ENCODE measurements at places on chromosomes 5 and 9.
A peak's percentile ranks its signal among the peaks of the same experiment; 100 is the strongest.

GRCh38 chr5:142847898-142848790, 78.0 kb downstream of the ARHGAP26 start:
- no peak for DNase-seq

- DNase-seq, result no peak
Measured at GRCh38 chr5:127089191-127089590, 15.9 kb upstream of the C5orf63 start.

DNA sequence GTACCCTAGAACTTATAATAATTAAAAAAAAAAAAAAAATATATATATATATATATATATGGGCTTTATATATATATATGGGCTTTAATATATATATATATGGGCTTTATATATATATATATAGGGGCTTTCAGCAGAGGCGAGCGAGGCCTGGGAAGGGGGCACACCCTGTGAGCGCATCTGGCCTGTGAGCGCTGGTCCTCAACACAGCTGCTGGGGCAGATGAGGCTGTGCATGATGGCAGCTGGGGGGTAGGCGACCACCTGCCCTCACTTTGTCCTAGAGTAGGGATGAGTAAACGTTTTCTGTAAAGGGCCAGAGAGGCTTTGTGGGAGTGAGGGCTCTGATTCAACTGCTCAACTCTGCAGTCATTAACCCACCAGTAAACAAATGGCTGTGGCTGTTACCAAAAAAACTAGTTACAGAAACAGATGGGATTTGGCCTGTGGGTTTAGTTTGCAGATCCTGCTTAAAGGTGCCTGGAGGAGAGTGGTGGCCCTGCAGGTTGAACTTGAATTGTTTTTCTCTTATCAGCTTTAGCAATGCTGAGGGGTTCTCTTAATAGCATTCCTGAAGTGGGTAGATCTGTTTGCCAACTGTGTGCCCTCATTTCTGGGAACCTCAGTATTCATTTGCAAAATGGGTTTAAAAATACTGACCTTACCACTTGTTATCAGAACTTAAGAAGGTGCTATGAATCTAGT, 88.1 kb upstream of the EPB41L4B start:
- no peak for DNase-seq

GRCh38 chr9:94866770-94867169, 140.3 kb downstream of the AOPEP start:
- DNase-seq, result no peak

DNA sequence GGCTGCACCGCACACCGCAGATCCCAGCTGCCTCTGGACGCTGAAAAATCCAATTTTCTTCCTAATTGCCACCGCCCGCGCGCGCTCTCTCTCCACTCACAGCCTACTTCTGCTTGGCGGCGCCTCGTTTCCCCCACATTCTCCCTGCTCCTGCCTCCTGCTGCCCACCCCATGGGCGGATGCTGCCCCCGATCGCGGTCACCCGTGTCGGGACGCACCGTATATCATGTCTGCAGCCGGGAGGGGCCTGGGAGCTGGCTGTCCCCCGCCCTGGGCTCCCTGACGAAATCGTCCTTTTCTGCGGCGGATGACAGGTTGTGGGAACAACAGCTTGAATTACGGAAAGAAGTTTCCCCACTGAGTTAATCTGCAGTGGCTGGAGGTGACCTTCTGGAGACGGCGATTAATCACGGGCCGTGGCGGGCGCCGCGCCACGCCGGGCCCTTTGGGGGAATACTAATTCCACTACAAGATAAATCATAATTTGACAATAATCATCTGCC, 36.3 kb upstream of the PSD2 start:
- DNase-seq, result no peak

GRCh38 chr9:70177121-70177520, 81.7 kb upstream of the SMC5 start:
- no peak for DNase-seq

GRCh38 chr5:41869724-41870626, at the start of gene OXCT1:
TSS of gene OXCT1 (minus strand) at chr5:41870425. CDS start at chr5:41870358, 67 bp downstream.
- peak; percentile 92 for DNase-seq

DNA sequence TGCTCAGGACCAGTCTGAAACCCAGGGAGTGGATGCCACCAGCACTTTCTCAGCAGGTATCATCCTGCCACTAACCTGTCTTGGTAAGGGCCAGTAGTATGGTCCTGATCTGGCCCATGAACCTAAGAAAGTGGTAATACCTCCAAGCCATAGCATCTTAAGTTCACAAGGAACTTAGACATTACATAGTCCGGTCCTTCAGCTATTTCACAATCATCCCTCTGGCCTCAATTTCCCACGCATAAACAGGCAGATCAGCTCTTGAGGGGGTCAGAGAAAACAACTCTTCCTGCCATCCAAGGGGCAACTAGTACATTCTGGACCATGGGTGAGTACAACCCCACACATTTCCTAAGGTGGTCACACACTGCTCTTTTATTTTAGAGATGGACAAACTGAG, 88.2 kb downstream of the PPIC start:
- no peak for DNase-seq

DNA sequence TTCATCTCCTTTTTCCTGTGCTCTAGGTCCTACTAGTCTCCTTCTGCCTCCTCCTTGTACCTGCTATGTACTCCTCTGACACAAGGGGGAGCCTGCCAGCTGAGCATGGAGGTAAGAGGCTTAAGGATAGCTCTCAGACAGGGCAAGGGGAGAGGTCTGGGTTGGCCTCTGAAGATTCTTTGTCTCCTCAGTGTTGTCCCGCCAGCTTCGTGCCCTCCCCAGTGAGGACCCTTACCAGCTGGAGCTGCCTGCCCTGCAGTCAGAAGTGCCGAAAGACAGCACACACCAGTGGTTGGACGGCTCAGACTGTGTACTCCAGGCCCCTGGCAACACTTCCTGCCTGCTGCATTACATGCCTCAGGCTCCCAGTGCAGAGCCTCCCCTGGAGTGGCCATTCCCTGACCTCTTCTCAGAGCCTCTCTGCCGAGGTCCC, 3.8 kb downstream of the CREB3 start:
- peak; percentile 57 for DNase-seq

DNA sequence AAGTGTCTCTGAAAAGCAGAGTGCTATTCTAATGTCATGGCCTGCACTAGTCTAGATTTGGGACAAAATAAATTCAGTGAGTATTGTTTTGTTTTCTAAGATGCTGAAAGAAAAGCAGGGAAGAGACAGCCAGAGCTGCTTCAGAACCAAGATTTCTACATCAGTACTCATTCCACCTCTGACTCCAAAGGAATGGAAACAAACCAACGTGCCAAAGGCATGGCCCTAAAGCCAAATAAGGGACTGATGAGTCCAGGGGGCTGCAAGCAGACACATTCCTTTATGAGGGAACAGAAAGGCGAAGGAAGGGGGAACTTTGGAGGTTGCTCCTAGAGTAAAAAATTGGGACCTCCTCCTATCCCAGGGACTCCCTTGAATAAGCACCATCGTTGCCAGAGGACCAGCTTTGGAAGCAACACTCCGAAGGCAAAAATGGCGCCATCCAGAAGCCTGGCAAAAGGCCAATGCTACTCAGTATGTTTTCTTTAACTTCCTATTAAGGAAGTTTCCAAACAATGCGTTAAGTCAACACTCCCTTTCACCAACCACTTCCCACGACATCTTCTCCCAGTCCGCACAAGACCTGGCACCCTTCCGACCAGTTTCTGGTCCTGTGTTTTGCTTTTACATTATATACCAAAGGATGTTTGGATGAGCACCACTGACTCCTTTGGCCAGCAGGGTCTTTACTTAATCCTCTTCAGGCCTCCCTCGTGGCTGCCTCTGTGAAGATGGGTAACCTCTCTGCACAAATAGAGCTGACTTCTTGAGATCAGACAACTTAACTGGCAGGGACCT, 31.6 kb downstream of the ADAM19 start:
- DNase-seq, result no peak

DNA sequence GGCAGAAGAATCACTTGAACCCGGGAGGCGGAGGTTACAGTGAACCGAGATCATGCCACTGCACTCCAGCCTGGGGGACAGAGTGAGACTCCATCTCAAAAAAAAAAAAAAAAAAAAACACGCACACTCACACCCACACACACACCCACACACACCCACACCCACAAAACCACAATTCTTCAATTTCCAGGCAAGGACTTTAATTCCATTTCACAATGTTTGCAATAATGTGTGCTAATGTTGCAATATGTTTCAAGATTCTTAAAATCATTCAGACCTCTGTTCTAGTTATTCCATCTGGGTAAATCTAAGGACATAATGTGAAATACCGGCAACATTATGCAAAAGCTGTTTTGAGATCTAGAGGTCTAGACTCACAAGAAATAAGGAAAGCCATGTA, 28.3 kb downstream of the CCDC69 start:
- DNase-seq, result no peak

DNA sequence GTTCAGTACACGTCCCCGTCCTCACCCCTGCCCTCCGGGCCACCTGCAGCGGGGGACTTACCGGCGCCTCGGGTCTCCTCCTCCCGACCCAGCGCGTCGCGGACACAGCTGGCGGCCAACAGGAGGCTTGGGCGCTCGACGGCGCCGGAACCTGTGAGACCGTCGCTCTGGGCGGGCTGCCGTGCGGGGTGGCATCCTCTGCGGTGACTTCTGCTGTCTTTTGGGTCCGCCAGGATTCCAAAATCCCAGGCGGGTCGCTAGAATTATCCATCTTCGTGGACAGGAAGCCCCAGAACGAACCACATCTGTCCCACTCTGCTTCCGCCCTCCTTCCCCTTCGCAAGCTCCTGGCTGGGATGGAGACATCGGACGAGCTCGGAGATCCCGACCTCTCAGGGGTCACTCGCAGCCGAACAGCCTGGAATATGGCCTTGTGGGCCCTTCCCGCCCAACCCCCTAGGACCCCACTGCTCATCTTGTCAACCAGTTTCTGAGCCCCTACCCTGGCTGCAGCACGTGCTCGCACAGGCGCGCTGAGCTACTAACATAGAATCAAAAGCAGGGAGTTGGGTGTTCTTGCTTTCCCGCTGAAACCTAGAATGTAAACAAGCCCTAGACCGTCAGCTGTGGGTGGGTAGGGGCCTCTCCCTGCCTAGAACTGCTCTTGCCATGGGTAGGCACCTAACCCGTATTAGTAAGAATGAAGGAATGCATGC, 947 bp upstream of the MARCHF3 start:
- DNase-seq, result no peak

GRCh38 chr5:167905919-167906853, 385.3 kb upstream of the WWC1 start:
- DNase-seq, result no peak

- DNase-seq, result no peak
Measured at GRCh38 chr5:131305906-131306305, 42.1 kb downstream of the CDC42SE2 start.

DNA sequence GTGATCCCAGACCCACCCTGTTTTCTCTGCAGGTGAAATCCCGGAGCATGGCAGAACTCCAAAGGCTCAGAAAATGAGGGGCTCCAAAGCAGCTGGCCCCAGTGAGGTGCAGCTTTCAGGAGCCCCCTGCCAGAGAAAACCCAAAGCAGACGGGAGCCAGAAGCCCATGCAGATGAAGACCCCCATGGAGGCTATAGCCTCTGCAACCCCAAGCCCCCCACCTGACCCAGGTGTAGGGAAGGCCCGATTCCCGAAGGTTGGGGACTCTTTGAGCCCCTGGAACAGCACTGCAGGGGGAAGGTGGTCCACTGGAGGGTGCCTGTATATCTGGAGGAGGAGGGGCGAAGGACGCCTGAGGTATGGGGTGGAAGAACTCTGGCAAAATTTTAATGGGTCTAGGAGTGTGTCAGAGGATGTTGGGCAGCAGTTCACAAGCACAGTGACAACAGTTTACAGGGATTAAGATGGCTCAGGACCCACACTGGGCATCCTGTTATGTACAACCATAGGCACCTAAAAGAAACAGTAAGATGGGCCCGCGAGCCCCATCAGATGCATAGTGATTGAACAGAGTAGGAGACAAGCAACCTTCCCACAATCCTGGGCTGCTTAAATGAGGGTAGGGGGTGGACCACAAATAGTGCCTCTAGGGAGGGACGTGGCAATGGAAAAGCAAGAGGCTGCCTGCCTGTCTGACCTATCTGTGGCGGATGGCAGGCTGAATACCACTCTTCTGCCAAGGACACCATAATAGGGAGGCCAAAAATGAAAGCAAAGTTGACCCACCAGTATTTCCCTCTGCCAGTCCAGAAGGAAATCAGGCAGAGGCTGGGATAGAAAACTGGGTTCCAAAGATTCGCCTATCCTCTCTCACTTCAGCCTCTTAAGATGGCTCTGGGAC, 16.4 kb upstream of the ANXA6 start:
- no peak for DNase-seq

DNA sequence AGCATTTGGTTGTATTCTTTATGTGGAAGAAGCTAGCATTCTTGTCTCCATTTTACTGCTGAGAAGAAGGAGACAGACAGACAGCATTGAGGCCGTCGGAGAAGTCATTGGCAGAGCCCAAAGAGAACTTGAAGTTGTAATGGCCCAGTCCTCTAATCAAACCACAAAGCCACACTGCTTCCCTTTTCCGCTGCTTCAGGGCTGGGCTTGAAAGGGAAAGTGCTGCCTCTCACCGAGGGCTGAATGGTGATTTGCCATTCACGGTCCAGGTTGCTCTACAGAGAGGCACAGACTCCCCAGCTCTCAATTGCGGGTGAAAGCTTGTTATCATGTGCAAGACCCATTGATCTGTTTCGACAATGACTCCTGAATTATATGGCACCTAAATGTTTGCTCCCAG, 25.6 kb upstream of the POU4F3 start:
- DNase-seq, result no peak

- no peak for DNase-seq
Measured at GRCh38 chr5:68499987-68500386, 284.4 kb downstream of the PIK3R1 start.

- no peak for DNase-seq
Measured at GRCh38 chr5:33261305-33261704, 179.5 kb upstream of the TARS1 start.

DNA sequence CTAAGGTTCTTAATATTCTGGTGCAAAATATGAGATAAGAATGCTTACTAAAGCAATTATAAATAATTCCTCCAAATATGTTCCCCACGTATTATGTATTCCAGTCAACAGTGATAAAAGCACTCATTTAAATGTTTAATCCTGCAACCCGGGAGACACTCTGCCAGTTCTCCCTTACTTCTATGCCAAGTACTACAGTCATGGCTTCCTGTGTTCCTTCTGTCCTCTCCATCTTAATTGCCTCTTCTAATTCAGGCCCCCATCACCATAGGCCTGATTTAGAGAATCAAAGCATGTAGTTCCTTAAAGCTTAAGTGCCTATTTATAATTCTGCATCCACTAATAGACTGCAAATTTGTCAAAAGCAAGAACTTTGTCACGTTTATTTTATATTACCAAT, 474.8 kb downstream of the SEMA5A start:
- DNase-seq, result no peak
